ENCODE measurements at places on chromosomes 16 and 17.

DNA sequence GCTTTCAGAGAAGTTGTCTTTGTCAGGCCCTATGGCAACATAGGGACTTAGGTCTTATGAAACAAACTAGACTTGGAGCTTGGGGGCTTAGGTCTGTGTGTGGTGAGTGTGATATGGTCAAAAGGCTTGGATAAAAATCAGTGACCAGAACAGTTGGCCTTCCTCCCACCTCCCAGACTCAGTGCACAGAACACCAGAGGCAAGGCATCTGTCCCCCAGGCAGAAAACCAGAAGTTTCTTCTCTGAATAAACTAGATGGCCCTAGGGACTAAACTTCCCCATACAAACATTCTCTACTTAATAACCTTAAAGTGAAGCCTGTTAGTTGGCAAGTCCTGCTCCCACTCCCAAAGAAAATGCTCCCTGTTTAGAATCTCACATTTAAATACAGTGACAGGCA is 39.2 kb upstream of the PMFBP1 start:
- no peak for DNase-seq

DNA sequence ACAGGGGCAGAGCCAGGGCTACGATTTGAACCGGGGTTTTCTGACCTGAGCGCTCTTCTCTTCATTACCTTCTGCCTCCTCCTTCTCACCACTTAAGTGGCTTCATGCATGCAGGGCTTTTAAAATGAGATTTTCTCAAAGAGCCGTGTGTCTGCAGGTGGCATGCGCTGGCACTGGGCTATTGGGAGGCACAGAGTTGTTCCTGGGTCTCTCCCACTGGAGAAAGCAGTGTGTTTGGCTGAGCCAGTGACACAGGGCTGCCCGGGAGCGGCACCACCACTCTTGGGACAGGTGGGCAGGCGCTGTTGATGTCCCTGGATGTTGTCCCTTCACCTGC is 218.8 kb upstream of the CHMP6 start:
- DNase-seq: no peak

GRCh38 chr17:58985971-58986370 is 120.7 kb downstream of the TRIM37 start:
- DNase-seq: no peak

- DNase-seq: no peak
Observed at GRCh38 chr17:76145231-76146052, 4.4 kb upstream of the FOXJ1 start.

- no peak for DNase-seq
Observed at GRCh38 chr16:81231014-81231413, 7.5 kb upstream of the BCO1 start.

DNA sequence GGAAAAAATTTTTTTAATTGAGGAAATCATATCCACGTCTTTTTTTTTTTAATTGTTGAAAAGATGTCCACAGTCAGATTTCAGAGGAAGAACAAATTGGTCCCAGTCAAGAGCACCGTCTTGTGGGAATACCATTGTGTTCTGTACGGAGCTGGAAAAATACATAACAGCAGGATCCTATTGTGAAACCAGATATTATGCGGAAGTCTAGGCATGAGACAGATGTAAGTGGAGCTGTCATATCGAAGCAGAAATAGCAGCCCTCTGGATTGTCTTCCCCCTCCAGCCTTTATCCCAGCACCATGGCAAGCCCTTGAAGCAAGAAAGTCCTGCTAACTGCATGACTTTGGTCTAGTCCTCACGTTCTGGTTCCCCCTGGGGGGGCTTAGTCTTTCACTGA is 391.6 kb upstream of the ASIC2 start:
- DNase-seq: no peak

- no peak for DNase-seq
Observed at GRCh38 chr17:50115756-50116155, 14.2 kb downstream of the SAMD14 start.

- peak; percentile 5 for DNase-seq
Observed at GRCh38 chr16:77579351-77579891, 142.9 kb upstream of the NUDT7 start.

DNA sequence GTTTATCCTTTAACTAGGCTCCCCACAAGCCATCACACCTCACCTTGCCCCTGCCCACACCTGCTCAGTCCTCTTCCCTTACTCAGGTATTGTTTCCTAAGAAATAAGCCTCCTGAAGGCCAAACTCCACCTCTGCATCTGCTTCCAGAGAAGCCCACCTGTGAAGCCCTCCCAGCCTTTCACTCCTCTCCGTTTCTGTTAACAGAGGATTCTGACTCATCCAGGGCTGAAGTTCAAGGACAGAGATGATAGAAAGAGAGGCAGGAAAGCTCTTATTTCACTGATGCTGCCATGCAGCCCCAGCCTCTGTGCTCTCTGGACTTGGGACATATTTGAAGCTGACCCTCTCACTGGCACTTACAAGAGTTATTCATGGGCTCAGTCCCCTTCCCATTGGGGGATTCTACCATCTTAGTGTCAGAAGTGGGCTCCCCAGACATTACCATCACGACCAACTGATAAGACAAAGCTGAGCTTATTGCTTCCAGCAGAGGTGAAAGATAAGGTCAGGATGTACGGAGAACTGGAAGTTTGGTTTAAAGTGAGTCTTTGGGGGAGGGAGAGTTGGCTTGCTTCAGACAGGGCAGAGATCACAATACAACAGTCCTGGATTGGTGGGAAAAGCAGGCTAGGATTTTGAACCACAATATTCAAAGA is 35.3 kb upstream of the XYLT2 start:
- DNase-seq: no peak
